ENCODE measurements at places on chromosomes 7 and 10.

- no peak for DNase-seq
Measured at GRCh38 chr7:101120315-101120714, 6.6 kb upstream of the SERPINE1 start.

GRCh38 chr7:18151422-18151821, 123.8 kb upstream of the PRPS1L1 start:
- no peak for DNase-seq

DNA sequence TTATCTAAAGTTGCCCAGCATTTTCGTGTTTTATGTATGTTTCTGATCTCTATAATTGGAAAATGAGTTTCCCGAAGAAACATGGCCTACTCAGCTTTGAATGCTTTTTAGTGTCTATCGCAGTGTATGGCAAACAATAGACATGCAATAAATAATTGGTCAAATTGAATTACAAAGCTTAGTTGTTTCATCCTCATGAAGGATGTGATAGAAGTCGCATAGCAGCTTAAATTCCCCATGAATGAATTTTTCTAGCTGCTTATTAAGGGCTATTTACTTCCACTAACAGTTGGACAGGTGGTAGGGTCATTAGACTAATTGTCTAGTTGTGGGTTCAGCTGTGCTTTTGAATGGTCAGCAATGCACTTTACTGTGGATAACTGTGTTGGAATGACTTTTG, 467.3 kb upstream of the MBL2 start:
- DNase-seq = no peak

GRCh38 chr7:85125651-85126131, 61.2 kb downstream of the SEMA3D start:
- DNase-seq = no peak

DNA sequence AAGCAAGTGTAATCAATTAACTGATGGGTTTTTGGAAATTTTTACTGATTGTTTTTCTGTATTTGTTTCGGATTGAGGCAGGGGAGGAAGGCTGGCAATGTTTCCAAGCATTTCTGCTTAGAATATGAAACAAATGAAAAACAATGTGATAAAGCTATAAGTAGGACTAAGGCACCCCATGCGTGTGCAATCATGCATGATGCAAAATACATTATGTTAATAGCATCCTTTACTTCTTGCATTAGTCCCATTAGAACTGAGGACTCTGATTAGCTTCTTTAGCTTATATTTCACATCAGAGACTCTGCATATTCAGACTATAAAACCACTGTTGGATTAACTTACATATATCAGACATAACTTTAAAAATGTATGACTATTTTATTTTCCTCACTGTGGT, 48.7 kb upstream of the AGMO start:
- no peak for DNase-seq

DNA sequence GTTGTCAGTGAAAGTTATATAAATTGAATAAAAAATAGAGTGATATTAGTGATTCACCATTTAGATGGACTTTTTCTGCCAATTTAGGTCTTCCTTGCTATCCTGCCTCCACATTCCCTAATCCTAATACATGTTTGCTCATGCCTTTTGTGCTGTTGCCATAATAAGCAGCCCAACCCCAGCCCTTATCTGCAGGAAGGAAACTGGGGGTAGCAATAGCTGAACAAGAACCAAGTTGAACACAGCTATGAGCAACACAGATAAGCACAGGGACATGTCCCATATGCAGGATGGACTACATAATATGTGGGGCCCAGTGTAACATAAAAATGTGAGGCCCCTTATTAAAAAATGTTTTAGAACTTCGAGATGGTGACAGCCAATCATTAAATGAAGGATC, 91.2 kb upstream of the AHR start:
- DNase-seq = no peak

DNA sequence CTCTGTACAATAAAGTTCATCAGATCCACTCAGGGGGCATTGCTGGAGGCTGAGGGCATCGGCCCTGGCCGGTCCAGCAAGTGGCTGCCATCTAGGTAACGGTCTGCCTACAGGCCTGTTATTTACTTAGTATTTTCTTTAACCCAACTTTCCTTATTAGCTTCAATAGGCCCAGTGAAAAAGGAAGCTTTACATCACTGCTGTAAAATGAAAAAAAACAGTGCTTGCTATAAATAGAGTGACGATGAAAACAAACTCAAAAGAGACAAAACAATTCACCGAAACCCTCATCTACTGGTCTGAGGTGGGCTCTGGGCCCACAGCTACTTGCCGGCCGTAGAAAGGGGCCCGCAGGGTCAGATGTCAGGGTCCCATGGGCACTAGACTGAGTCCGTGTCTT, 192.5 kb downstream of the ELFN1 start:
- no peak for DNase-seq

- DNase-seq = no peak
Measured at GRCh38 chr7:146449625-146450024, 333.0 kb downstream of the CNTNAP2 start.

- no peak for DNase-seq
Measured at GRCh38 chr7:104950754-104951153, 63.3 kb upstream of the KMT2E start.

DNA sequence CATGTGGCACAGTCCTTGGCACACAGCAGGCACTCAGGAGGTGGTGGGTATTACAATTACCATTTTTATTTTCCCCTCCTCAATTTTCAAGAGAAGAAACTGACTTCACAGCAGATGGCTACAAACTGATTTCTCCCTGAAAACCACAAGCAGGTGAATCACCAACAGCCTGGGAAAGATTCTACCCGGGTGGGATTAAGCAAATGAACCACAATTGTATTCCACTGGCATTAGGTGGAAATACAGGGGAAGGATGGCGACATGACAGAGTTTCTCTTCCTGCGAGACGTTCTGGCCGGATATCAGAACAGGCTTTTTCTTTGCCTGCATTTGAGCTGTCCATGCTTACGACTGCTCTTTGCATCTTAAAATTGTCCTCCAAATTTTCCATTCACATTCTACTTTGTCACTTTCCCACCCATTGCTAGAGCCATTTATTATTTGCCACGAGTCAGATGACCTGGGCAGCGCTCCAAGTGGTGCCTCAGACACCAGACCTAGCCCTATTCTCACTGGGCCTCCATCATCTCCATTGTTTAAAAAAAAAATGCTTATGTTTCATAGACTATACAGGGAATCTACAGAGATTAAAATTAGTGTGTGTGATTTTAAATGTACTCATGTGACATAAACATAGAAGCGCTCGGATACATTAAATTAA, 4.6 kb downstream of the DENND11 start:
- DNase-seq = no peak

DNA sequence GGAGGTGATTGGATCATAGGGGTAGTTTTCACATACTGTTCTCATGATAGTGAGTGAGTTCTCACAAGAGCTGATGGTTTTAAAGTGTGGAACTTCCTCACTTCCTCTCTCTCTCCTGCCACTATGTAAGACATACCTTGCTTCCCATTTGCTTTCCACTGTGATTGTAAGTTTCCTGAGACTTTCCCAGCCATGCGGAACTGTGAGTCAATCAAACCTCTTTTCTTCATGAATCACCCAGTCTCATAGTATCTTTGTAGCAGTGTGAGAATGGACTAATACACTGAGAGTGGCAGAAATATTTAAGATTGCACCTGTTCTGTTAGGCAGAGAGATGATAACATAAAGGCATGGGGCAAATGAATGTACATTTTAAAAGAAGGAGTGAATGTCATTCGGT, 507.8 kb downstream of the SORCS3 start:
- DNase-seq = no peak

DNA sequence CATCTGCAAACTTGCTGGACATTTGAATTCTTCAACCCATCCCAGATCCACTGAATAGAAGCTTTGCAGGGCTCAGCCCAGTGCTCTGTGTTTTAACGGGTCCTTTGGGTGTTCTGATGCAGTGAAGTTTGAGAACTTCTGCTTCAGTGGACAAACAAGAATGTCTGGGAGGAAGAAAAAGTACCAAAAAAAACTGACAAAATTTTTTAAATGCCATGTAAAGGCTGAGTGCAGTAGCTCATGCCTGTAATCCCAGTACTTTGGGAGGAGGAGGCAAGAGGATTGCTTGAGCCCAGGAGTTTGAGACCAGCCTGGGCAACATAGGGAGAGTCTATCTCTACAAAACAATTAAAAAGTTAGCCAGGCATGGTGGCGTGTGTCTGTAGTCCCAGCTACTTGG, 51.8 kb upstream of the FRMD4A start:
- DNase-seq = no peak

DNA sequence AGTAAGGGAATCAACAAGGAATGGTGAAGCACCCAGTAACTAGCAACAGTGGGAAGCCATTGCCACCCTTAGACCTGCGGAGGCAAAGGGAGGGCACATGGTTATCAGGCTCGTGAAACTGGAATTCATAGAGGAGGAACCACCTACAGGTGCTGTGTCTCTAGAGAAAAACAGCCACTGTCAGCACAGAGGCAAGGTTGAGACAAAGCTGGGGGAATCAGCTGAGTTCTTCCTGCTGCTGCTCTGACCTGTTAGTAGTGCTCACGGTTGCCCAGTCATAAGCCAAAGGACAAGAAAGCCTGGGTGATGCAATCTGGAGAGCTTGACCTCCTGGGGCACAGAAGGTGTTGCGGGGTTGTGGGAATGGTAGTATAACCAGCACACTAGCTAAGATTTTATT, 110.1 kb downstream of the TPST1 start:
- DNase-seq = no peak
